ENCODE measurements at places on chromosomes 12 and 14.

GRCh38 chr14:22500954-22501726, 87.9 kb downstream of the DAD1 start:
- no peak for DNase-seq

DNA sequence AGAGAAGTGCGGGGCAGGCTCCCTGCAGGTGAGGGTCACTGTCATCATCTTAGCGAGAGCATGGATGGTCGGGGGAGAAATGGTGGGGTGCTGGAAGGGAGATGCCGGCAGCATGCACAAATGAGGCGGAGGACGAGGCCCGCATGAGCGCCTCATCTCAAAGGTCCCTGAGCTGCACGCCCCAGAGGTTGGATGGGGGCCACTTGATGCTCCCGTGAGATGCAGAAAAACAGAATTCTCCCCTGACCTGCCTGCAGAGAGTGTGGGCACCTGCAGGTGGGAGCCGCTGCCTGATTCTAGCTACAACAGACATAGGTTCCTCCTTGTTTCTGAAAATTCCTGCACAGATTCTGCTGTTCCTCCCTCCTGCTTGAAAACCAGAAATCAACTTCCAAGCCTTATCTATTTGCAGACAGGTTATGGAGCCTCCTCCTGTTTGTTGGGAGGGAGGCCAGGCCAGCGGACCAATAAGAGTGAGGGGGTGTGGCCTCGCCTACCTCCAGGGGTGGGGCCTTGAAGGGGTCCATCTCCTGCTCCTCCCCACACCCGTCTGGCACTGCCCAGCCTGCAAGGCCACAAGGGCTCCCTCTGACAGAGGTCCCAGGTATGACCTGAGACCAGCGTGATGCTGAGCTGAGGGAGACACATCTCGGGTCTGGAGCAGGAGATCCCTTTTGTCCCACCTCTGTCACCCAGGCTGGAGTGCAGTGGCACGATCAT, 67.2 kb downstream of the KDM2B start:
- DNase-seq: no peak

GRCh38 chr12:48996794-48997718, 2.1 kb downstream of the DDN start:
- no peak for DNase-seq

DNA sequence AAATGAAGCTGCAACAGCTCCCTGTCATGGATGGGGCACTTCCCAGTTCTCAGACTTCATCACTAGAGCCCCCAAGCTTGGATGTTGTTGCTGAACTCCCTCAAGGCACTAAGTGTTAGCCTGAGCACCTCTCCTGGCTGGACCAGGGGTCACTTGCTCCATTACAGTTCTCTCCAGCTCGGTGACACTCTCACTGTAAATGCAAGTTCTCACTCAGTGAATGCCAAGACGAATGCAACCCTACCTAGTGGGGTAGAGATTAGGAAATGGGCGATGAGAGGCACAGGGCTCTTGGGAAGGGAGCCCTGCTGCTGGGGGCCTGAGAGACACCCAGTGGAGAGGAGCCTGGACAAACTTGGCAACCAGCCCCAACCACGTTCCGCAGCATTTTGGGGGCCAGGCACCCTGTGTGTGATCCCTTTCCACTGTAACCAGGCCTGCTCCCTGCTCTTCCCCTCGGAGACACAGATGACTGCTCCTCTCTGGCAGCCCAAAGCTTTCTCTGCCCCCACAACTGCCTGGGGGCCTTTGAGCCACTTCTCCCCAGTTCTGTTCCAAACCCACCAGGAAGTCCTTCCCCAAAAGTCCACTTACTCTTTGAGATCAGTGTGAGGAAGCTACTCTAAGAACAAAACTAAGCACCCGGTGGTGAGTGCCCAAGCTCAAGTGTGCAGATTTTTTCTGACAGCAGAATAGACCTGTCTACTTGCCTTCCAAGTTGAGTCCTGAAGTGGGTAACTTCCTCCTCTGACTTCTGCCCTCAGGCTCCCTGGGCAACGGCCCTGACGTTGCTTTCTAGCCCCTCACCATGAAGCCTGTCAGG, 8.0 kb upstream of the SELPLG start:
- no peak for DNase-seq

- no peak for DNase-seq
Measured at GRCh38 chr12:53726946-53727309, 324 bp downstream of the CALCOCO1 start.

DNA sequence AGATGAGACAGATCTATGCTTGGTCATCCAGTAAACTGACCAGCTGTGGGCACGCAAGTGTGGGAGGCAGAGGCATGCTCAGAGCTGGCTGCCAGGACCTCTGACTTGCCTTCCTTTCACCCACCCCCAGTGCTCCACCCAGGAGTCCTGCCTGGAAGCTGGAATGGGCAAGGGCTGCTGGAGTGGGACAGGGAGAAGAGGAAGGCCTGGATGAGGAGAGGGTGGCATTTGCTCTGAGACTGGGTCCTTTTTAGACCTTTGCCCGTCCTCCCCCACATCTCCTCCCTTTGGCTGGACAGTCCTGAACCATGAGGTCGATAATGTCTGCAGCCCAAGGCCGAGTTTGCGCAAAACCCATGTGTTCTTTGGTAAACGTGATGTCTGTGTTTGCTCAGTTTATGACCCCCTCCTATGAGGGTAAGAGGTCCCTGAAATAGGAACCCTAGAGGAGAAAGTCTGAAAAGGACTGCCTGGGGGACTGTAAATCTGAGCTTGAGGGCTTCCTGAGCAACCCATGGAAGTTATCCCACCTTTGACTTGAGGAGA, 3.8 kb upstream of the INHBE start:
- DNase-seq: no peak

DNA sequence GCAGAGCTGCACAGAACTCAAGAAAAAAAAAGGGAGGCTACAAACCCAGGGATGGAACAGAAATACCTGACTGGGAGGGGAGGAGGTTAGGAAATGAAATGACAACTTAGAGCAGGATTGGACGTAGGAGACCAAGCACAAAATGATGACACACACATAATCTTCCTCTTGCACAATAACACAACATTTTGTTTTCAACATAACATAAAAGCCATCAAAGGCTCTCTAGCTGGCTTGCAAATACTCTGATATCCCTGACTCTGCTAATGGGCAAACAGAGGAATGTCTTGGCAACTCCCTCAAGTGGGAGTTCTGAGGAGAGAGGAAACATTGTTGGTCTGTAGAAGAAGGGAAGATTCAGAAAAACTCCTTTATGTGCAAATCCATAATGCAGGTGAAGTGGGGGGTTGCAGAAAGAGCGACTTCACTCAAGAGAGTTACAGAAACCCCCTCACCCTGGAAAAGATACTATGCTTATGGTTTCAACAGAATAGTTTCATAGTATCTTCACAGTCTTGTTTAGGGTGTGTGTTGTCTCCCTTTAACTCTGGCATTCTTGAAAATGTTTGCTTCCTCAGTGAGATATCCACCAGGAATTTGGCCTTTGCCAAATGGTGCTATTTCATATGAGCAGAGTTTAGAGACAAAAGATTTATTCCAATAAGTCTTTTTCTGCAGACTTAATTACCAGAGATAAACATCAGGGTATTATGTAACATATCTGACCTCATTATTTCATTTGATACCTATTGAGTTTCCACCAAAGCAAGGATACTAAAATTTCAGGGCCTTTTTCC, 43.8 kb upstream of the LTBP2 start:
- no peak for DNase-seq

DNA sequence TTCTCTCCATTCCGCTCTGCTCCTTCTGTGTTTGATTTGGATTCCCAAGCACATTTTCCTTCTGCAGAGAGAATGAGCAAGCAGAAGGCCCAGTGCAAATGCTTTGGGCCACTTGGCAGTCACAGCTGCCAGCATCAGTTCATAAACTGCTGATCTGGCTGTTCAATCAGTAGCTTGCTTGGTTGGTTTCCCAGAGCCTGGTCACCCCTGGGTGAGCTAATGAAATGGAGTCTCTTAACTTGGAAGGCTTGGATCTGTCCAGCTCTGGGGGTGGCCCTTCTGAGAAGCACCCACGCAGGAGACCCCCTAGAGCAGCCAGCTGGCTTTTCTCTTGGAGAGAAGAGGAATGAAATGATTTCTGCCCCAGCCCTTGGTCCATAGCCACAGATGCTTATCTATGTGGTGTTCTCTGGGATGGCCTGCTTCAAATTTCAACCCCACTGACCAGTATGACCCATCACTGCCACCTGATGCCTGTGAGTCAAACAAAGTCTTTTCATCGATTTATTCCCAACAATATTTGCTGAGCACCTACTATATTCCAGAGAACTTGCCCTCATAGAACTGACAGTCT, 30.3 kb downstream of the FAIM2 start:
- no peak for DNase-seq

DNA sequence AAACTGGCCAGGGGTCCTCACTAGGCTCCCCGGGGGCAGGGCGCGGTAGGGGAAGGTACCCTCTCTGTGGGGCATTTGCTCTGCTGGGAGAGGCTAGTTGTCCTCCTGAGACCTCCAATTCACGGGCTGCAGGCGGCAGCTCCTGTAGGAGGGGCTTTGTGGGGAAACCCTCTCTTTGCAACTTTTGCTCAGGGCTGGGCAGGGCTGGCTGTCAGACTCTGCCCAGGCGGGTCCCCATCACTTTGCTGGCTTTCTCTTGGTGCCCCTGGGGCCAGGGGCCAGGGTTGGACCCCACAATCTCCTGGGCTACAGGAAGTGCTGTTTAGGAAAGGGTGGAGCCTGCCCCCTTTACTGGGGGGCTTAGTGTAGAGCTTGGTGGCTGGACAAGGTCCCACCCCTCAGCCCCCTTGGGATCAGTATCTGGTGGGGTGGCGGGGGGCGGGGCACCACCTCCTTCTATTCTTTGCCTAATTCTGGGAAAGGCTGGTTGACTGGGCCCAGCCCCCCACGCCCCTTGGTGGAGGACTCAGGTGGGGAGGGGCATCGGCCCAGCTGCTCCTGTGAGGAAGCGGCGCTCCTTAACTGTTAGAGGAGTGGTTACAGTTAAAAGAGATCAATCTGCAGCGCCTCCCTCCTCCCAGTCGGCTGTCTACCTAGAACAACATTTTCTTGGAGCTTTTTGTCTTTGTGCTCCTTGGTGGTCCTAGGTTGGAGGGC, 918.7 kb downstream of the AACS start:
- DNase-seq: peak; percentile 2

- no peak for DNase-seq
Measured at GRCh38 chr12:113990250-113991223, 24.4 kb upstream of the RBM19 start.

- DNase-seq: peak; percentile 42
Measured at GRCh38 chr12:77685112-77685511, 145.6 kb upstream of the NAV3 start.

- no peak for DNase-seq
Measured at GRCh38 chr14:74979029-74979428, 23.6 kb upstream of the PGF start.

GRCh38 chr12:64716839-64717455, 42.3 kb downstream of the GNS start:
- no peak for DNase-seq

DNA sequence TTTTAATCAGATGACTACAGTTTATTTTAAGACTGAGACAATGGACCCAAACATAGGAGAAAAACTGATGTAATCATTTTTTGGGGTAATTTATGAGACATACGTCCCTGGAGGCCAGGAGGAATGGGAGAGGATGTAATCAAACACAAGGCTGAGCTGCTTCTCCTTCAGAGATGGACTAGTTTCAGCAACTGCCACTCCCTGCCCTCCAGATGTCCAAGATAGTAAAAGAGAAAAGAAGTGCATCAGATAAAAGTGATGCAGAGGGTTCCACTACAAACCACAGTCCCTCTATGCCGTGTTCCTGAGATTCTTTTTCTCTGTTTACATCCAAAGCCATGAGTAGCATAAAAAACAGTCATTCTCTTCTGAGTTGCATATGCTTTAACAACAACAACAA, 101.1 kb downstream of the DACT1 start:
- DNase-seq: no peak

- DNase-seq: no peak
Measured at GRCh38 chr12:57733928-57734327, 4.6 kb downstream of the AGAP2 start.

DNA sequence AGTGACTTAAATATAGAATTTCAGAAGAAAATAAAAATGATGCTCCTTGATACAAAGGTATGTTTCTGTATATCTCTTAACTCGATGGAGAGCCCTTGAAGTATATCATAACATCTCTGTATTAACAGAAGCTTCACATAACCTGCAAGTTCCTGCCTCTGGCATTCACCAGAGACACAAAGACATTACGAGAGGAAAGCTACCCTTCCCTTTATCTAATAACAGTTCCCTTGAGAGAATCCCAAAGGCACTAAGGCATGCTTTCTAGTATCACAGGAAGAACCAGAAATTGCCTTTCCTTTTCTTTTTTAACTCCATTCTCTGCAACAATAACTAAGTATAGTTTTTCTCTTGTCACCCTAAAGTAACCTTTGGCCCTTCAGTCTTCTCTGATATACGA, 164.5 kb downstream of the MGAT4C start:
- no peak for DNase-seq

- DNase-seq: no peak
Measured at GRCh38 chr12:3680919-3681594, 71.9 kb downstream of the CRACR2A start.

- DNase-seq: no peak
Measured at GRCh38 chr12:67483871-67484554, 164.5 kb upstream of the DYRK2 start.

DNA sequence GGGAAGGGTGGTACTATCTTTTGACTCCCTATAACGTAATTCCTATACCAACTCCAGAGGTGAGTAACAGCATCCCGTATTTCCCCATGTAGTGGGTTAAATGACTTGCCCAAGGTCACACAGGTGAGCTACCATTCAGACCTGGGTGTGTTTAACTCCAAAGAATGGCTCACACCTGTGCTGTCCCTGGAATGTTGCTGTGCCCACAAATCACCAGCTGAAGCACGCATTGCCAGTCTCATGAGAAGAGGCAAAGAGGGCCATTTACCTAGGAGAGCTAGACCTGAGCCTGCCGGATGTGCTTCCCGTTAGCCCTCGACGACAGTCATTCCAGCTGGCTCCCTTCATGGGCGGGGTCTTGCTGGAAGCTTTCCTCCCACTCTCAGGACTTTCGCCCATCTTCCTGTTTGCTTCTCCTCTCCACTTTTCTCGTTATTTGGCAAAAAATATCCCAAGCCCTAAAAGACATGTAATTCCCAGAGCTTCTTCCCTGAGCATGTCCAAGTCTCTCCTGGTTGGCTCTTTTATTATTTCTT, 106.6 kb upstream of the VASH1 start:
- peak; percentile 21 for DNase-seq

DNA sequence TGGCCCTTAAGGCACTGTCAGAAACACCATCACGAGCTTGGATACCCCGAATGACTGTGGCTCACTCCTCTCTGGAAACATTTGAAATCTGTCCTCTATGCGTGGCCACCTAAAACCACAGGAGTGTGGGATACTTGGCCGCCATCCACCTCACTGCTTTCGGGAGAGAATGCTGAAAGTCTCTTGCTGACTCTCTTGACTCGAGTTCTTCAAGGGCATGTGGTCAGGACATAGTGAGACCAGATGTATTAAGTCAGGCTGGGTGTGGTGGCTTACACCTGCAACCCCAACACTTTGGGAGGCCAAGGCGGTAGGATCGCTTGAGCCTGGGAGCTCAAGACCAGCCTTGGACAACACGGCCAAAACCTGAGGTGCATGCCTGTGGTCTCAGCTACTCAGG, 174.7 kb upstream of the ALG10B start:
- DNase-seq: no peak

GRCh38 chr12:121858662-121859572, at the start of gene HPD:
Gene HPD (minus strand): TSS chr12:121858859. CDS start chr12:121858823, 36 bp downstream.
- DNase-seq: peak; percentile 35

GRCh38 chr12:90593596-90594295, 361.2 kb downstream of the CCER1 start:
- no peak for DNase-seq
